Stimulated activated CD8-positive, alpha-beta memory T cell treated with anti-CD3 and anti-CD28 coated beads, Interleukin-4, amount 100 ng/mL, for 1 hour (primary cell): ENCODE measurements at places on chromosomes 13 and 19.

- no peak for DNase-seq
Measured at GRCh38 chr13:110312339-110313031, 5.4 kb downstream of the COL4A2 start.

GRCh38 chr13:106121173-106121754 lies 414.2 kb downstream of the EFNB2 start:
- no peak for DNase-seq

- no peak for DNase-seq
Measured at GRCh38 chr13:100815476-100816046, 141.0 kb upstream of the TMTC4 start.

- no peak for DNase-seq
Measured at GRCh38 chr19:43229315-43229714, 23.9 kb upstream of the PSG4 start.

- no peak for DNase-seq
Measured at GRCh38 chr13:82220641-82221040, 1661.6 kb downstream of the SLITRK1 start.

DNA sequence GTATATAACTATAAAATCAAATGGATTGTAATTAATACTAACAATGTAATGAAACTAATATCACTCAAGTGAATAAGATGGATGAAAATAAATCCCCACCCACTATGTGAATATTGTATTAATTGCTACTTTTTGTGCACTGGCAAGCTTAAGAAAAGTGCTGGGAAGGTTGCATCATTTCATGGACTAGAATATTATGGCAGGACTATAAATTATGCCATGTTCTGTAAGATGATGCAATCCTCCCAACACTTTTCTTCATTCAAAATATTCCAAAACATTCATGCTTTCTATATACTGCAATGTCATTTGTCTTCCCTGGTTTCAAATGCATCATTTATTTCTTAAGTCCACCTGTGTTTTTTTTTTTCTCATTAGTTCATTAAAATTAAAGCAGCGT lies 457.6 kb upstream of the GPC6 start:
- DNase-seq = no peak
